ENCODE measurements at places on chromosomes 5 and 9.
A peak's percentile ranks its signal among the peaks of the same experiment; 100 is the strongest.

- DNase-seq = no peak
These were observed 36.7 kb upstream of the F2R start for GRCh38 chr5:76679231-76679630.

DNA sequence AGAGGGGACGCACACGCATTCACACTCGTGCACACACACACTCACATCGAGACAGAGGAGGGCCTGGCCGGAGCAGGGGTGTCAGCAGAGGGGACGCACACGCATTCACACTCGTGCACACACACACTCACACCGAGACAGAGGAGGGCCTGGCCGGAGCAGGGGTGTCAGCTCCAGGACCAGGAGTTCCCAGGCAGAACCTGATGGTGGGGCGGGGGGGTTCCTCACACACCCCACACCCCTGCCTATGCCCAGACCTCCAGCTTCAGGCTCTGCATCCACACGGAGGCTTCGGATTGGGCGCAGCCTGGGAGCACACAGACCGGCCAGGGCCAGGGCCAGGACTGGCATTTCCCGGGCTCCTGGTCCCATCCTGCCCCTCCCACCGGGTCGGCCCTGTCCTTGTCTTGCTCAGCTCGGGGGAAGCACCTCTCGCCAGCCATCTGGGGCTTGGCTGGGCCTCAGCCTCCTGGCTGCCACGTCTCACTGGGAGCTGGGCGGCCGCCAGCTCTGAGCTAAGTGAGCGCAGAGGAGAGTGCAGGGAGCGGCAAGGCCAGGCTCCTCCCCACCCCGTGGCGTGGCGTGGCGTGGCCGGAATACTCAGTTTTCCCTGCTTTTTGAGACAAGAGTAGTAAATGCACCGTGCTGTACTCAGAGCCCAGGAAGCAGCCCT lies 31.3 kb downstream of the ADAMTS2 start:
- no peak for DNase-seq

- DNase-seq = no peak
These were observed 267.5 kb downstream of the ACTL7B start for GRCh38 chr9:108588246-108588645.

- DNase-seq = no peak
These were observed 9.7 kb upstream of the SMIM32 start for GRCh38 chr5:136202469-136203205.

DNA sequence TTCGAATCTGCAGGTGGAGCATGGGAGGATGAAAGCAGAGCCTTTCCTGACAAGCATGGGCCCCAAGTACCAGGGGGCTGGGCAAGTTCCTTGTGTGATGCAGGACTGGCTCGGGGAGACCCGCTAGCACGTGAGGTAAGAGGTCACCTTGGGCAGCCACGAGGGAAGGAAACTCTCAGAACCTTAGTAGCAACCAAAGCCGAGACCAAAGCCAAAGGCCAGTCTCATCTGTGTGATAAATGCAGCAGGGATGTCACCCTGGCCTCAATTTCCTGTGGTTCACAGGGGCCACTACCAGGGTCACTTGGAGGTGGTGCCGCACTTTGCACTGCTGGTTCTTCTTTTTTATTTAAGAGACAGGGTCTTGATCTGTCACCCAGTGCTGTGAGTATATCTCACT lies 39.5 kb downstream of the PRRT1B start:
- DNase-seq = no peak

DNA sequence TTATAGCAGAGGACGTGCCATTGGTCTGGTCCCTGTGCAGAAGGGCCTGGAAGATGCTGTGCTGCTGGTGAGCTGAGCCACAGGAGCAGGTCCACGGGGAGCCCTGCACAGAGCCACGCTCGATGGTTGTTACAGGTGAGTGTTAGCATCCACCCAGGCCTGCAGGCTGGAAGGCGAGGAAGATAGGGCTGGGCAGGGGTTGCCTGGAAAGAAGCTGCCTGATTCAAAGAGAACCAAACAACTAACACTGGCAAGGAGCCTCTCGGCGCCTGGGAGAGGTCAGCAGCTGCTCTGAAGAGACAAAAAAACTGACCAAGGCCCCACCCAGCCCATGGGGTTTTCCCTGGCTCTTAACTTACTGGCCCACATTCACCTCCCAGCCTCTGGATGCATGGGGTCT lies 160.2 kb downstream of the MED10 start:
- DNase-seq = no peak

DNA sequence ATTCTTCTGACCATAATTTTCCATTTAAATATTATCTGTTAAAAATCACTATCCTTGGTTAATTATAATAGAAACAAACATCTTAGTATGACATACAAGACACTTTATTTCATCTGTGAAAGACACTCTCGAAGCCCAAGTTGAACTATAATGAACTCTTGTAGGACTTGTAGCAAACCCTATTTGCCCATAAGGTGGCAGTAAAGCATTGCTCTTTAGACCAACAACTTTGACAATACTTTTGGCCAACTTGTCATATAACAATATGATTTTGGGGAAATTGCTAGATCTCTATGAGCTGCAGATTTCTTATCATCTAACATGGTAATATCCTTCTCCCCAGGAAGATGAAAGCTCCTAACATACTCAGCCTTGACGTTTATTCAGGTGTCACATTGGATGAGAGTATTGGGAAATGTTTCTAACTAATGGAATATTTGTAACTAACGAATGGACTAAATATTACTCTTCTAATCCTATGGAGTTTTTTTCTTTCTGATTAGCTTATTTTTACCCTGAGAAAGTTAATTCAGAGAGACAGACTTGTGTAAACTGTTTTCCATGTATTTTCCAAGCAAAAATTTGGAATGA lies 11.0 kb downstream of the SPINK14 start:
- no peak for DNase-seq

DNA sequence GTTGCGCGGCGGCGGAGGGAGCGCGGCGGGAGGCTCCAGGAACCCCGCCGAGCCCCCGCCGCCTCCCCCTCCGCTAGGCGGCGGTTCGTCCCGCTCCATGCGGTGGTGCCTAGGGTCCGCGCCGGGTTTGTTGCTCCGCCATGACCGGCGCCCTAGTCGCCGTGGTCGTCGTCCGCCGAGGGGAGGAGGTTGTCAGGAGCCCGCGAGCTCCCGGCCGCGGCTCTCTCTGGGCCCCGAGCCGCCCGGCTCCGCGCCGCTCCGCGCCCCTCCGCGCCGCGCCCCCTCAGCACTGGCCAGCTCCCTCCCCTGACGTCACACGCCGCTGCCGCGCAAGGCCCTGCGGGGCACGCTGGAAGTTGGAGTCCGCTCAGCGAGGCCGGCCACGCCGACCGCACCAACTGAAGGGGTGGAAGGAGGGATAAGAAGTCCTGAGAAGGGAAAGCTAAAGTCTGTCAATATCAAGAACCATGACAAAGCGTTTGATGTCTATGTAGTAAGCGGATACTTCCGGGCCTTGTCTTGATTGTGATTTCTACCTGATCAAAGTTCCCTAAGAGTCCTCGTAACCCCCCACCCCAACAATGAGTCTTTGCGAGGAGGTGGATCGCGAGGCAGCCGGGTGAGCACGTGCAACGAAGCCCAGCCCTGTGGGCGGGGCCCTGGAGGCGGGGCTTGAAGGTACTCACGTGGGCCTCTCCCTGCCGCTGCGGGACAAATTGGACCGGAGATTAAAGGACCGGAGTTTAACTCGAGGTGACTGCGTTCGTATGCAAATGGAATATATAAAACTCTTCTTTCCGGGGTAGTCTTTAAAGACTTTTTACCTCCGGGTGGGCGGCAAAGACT lies at the start of gene NR6A1:
Gene NR6A1 (minus strand): TSS at position 291 of the 846 bp plus-strand sequence.
- peak; percentile 88 for DNase-seq

- DNase-seq = no peak
These were observed 53.3 kb downstream of the AHRR start for GRCh38 chr5:374631-375335.

GRCh38 chr5:92613546-92613945 lies 967.5 kb downstream of the NR2F1-AS1 start:
- no peak for DNase-seq

GRCh38 chr9:117677572-117677971 lies 26.6 kb upstream of the TLR4 start:
- DNase-seq = no peak

- DNase-seq = no peak
These were observed 40.4 kb upstream of the MACIR start for GRCh38 chr5:103218164-103218563.

DNA sequence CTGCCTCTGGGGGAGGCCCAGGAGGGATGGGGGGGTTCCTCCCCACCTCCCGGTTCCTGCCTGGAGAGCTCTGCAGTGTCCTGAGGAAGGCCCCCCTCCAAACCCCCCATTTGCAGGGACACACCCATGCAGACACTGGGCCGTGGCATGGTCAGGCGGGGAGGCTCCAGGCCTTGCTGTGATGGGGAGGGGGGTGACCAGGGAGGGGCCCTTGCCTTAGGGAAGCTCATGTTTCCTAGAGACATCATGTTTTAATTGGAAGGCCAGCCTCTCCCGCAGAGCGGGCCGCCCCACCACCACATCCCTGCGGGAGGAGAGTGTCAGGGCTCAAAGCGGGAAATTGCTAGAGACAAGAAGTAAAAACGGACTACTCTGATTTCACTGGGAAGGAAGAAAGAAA lies 12.0 kb downstream of the PRRX2 start:
- no peak for DNase-seq

DNA sequence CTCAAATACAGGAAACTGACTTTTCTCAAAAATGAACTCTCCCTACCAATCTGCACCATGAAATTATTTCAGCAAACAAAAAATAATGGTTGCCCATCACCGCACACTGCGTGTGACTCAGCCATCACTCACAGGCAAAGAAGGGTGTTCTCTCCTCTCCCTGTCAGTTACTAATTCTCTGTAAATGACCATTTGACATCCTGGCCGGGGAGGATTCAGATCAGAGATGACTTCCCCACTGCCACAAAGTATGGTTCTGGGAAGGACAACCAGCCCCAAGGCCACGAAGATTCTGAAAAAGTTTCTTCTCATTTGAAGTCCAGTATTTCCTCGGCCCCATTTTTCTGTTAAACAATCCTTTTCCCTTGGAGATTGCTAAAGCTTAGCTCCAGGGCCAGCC lies 199.4 kb downstream of the AUH start:
- no peak for DNase-seq

DNA sequence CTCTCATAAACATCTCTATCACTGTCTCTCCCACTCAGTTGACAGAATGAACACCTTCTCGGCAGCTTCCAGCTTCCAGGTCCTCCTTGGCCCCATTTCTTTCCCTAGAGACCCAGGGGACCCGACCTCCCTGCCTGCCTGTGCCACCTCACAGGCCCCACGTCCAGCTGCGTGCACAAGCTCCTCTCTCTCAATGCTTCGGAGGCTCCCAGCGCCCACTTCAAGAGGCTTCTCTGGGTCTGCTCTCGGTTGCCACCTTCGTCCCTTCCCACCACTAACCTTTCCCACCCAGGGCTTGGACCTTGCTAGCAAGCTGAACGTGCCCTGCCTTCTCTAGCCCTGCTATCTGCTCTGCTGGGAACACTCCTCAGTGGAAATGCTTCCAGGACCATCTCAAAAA lies 2.8 kb upstream of the N4BP3 start:
- DNase-seq = no peak

DNA sequence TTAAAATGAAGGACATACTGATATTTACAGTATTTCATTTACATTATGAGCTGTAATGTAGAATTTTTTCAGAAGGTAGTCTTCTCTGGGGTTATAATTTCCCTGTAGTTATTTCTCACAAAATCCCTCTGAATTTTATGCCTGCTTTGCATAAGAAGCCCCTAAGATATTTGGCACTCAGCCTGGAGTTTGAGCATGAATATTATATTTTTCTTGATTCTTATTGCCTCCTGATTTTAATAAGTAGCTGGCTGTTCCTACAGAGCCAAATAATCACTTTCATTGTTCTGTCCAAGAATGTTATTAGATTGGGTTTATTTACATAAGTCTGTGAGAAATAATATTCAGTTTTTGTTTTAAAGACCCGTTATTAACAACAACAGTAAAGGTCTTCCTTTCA lies 195.0 kb downstream of the FER start:
- no peak for DNase-seq

GRCh38 chr9:69193685-69194032 lies 19.6 kb downstream of the TJP2 start:
- DNase-seq = no peak

- no peak for DNase-seq
These were observed 135.1 kb downstream of the CD180 start for GRCh38 chr5:67061511-67061910.

- DNase-seq = no peak
These were observed 83.3 kb downstream of the SUSD1 start for GRCh38 chr9:112091810-112092209.

DNA sequence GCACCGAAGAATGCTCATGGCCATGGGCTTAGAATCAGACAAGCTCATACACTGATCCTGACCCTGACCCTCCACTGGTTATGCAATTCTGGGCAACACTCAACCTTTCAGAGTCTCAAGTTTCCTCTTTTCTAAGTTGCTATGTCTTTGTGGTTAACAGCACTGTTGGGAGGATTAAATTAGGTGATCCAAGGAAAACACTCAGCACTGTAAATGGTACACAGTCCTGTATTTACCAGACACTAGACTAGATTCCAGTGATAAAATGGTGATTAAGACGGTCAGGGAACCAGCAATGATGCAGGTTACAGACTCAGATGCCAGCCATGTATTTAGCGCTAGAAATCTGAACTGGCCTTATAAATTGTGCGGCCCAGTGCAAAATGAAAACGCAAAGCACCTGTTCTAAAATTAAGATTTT lies 8.1 kb downstream of the ARL15 start:
- DNase-seq = no peak

- no peak for DNase-seq
These were observed 95.7 kb downstream of the ENC1 start for GRCh38 chr5:74544811-74545210.

- DNase-seq = no peak
These were observed 50.1 kb downstream of the ST8SIA4 start for GRCh38 chr5:100852988-100853449.

- DNase-seq = no peak
These were observed 135.0 kb upstream of the CCDC152 start for GRCh38 chr5:42621662-42622061.

- no peak for DNase-seq
These were observed 194.8 kb downstream of the SYK start for GRCh38 chr9:90996154-90997065.

- no peak for DNase-seq
These were observed 23.4 kb downstream of the LARP1 start for GRCh38 chr5:154778534-154778933.

DNA sequence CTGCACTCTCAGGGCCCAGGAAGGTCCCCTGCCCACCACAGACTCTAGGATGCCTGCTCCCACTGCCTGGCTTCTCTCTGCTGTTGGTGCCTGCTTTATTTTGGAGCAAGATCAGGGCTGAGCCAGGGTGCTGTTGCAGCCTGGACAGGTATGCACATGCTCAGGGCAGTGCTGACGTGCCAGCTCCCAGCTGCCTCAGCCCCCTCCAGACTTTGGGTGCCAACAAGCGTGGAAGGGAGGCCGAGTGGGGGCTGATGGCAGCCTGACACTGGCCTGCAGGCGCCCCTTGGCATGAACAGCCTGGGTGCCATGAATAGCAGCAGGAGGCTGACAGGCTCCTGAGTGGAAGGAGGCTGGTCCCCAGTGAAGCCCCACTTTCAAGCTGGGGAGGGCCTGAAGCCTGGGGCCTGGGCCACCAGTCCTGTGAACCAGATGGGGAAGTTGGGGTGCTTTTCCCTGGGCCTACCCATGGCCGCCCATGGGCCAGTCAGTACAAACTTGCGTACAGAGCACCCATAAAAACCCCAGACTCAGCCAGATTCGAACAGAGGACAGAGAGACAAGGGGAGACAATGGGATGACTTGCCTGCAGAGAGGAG lies 6.8 kb downstream of the AMBP start:
- no peak for DNase-seq

- no peak for DNase-seq
These were observed 1.5 kb downstream of the DNAJC21 start for GRCh38 chr5:34930870-34931269.
